Left cardiac atrium (tissue), 4 donors: ENCODE measurements at places on chromosomes 12 and 14.

- DNase-seq = no peak
These were observed 107.7 kb downstream of the UNC79 start for GRCh38 chr14:93538413-93538812.

- no peak for DNase-seq
These were observed 1.2 kb upstream of the CMTM5 start for GRCh38 chr14:23375527-23376251.

DNA sequence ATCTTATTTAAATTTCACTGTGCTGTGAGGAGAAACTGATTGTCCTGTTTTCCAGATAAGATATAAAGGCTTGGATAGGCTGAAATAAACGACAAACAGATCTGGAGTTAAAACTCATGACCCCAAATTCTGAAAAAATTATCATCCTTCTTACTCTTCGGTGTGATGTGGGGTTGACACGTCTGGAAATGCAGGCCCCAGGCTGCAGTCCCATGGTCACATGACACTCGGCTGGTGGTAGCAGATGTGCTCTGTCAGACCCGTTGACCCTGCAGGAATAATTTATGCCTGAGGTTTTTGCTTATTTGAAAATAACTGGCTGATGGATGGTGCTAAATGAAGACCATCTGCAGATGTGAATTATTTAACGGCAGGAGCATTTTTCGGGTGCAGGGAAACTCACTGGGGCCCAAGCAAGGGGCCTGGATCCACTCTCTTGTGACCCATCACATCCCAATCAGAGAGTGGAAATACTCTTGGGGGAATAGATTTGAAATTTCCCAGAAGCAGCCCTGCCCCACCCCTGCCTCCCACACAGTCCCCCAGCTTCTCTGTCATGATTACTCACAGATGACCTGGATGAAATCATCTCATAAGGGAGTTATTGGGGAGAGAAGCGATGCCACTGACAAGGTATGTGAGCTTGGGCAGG is 47.7 kb upstream of the CMKLR1 start:
- DNase-seq = no peak

- DNase-seq = no peak
These were observed 26.4 kb downstream of the TESPA1 start for GRCh38 chr12:54958048-54958658.

DNA sequence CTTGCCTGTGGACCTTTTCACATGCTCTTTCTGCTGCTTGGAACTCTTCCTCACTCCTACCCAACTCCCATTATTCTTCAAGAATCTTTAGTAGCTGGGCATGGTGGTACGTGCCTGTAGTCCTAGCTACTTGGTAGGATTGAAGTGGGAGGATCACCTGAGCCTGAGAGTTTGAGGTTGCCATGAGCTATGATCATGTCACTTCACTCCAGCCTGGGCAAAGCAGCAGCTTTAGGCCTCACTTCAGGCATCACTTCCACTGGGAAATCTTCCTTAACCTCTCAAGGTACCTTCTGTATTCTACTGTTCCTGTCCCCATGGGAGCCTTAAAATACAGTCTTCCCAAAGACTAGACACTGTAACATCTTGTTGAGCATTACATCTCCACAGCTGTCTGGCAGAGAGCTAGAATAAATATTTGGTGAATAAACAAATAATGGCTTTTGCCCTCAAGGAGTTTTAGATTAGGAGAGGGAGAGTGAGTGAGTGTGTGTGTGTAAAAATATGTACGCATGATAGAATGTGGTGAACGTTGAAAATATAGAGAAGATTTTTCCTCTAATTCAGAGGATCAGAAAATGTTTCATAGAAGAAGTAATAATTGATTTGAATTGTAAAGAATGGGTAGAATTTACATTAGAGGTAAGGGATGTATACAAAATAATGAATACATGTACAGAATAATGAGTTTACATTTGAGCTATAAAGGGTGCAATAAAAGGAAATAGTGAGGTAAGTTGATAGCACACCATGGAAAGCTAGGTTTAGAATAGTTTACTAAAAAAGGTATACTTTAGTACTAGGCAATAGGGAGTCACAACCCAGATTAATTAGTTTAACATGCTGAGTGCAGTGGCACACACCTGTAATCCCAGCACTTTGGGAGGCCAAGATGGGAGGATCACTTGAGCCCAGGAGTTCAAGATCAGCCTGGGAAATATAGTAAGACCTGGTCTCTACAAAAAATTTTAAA is 29.2 kb upstream of the BMAL2 start:
- DNase-seq = no peak

DNA sequence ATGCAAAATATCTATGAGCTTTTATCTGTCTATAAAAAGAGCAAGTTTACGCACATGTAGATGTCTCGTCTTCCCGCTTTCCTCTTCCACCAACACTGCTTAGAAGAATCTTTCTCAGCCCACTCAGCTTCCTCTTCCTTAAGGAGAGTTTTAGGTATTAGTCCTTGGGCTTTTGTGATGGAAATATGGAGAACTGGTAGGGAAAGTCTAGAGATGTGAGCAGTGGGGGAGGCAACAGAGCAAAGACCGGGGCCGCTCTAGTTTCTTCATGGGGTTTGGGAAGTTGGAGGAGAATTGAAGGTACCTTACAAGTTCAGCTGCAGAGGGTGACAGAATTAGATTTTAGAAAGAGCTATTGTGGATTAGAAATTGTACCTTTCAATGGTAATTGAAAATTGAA is 56.3 kb upstream of the CPNE8 start:
- no peak for DNase-seq

DNA sequence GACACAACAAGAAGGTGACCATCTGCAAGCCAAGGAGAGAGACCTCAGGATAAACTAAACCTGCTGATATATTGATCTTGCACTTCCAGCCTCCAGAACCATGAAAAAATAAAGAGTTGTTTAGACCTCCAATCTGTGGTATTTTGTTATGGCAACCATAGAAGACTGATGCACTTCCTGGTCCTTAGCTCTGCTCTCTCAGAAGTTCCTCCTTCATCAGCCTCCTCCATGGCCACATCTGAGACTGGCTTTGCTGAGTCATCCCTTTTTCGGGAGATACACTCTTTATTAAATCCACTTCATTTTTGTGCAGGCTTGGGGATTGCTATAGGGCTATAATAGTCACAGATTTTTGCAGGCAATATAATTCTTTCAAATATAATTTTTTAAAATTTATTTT is 89.6 kb upstream of the ATF7IP start:
- DNase-seq = no peak

- DNase-seq = no peak
These were observed 58.0 kb upstream of the TSPAN9 start for GRCh38 chr12:3019005-3019680.

DNA sequence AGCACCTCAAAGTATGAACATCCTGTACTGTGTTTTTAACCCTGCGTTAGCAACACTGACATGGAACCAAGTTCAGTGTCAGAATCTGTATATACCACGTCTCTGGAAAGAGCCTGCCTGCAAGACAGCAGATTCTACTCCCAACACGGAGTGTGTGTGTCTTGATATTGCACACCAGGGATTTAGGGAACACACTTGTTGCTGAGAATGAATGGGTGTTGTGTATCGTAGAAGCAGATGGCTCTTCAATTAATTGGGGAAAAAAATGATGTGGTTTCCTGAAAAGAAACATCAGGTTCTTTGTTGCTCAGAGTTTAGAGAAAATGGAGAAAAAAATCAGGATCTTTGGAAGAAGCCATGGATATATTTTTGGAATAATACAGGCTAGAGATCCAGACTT is 170.8 kb downstream of the EGLN3 start:
- DNase-seq = no peak

GRCh38 chr14:35351897-35352273 is 52.7 kb downstream of the NFKBIA start:
- DNase-seq = no peak

DNA sequence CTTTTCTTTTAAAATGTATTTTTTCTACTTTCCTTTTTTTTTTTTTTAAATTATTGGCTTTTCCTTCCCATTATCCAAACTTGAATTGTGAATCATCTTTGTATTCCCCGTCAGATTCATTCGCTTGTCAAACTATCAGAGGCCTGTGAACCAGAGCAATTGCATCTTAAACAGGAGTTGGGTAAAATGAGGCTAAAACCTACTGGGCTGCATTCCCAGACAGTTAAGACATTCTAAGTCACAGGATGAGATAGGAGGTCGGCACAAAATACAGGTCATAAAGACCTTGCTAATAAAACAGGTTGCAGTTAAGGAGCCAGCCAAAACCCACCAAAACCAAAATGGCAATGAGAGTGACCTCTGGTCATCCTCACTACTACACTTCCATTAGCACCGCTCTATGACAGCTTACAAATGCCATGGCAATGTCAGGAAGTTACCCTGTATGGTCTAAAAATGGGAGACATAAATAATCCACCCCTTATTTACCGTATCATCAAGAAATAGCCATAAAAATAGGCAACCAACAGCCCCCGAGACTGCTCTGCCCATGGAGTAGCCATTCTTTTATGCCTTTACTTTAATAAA is 19.9 kb downstream of the FUT8 start:
- DNase-seq = no peak

GRCh38 chr12:19633641-19634040 is 194.3 kb downstream of the AEBP2 start:
- DNase-seq = no peak

DNA sequence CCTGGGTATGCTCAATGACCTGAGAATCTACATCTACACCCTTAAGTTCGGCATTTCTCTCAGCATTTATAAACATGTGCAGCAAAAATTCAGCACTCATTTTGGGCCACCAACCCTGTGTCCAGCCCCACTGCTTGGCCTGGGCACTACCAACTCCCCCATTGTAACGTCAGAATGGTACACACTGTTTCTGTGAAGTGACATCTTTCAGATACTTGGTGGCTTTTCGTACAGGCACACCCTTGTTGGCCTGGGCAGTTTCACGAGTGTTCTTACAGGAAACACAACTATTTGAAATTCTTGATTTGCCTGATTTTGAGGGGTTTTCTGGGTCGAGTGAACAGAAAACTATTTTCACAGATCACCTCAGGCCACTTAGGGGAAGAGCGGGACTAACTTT is 46.0 kb downstream of the TSHR start:
- DNase-seq = no peak

- peak; percentile 34 for DNase-seq
These were observed 12.7 kb upstream of the GPATCH2L start for GRCh38 chr14:76138758-76139723.

GRCh38 chr12:5796171-5796958 is 148.7 kb downstream of the ANO2 start:
- DNase-seq = peak; percentile 46

DNA sequence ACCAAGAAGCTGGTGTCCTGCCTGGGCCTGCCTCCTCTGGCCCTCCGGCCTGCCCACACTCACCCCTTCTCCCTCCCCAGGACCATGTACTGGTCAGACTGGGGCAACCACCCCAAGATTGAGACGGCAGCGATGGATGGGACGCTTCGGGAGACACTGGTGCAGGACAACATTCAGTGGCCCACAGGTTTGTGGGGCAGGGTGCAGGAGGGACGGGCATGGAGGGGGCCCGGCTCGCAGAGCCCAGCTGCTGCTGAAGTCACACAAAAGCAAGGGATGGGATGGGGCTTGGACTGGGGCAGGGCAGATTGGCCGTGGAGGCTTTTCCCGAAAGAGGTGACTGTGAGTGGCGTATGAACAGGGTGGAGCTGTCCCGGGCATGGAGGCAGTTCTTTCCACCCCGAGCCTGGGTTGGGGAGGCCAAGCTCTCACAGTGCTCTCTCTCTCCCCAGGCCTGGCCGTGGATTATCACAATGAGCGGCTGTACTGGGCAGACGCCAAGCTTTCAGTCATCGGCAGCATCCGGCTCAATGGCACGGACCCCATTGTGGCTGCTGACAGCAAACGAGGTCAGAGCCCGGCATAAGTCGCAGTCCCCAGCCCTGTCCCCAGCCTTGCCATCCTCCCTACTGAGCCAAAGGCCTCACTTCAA is 7.8 kb upstream of the NXPH4 start:
- DNase-seq = peak; percentile 85

DNA sequence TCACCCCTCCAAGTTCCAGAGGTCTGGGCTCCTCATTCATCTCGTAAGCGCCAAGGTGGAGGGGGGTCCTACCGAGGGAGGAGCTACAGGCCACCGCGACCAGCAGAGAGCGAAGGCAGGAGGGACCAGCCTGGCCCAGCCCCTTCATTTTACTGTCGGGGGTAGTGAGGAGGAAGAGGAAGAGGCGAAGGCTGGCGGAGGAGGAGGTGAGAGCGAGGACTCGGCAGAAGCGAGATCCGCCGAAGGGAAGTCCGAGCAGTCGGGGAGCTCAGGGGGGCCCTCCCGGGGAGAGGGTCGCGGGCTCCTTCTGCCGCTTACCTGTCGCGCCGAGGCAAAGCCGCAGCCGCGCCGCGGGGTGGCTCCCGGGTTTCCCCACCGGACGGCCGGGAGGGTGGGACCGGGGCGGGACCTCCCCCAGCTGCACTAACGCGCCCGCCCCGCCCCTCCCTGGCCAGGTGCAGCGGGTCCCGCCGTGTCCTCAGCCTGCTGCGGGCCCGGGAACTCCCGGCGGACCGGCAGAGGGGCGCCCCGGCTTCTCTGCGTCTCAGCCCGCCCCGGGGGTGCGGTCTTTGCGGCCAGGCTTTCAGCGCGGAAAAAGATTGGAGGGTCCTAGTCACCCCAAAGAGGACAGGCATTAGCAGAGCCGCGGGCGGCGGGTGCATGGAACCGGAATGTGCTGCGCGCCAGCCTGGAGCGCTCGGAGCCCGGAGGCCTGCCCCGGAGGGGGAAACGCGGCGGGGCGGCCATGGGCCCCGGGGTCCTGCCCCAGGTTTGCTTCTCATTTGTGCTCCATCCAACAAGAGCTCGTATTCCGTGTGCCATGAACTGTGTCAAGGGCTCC is at the start of gene GALNT6:
TSS of gene GALNT6 (minus strand) at position 124 of the 841 bp plus-strand sequence. CDS start 11,625 bp downstream, outside the sequence.
- DNase-seq = peak; percentile 42

DNA sequence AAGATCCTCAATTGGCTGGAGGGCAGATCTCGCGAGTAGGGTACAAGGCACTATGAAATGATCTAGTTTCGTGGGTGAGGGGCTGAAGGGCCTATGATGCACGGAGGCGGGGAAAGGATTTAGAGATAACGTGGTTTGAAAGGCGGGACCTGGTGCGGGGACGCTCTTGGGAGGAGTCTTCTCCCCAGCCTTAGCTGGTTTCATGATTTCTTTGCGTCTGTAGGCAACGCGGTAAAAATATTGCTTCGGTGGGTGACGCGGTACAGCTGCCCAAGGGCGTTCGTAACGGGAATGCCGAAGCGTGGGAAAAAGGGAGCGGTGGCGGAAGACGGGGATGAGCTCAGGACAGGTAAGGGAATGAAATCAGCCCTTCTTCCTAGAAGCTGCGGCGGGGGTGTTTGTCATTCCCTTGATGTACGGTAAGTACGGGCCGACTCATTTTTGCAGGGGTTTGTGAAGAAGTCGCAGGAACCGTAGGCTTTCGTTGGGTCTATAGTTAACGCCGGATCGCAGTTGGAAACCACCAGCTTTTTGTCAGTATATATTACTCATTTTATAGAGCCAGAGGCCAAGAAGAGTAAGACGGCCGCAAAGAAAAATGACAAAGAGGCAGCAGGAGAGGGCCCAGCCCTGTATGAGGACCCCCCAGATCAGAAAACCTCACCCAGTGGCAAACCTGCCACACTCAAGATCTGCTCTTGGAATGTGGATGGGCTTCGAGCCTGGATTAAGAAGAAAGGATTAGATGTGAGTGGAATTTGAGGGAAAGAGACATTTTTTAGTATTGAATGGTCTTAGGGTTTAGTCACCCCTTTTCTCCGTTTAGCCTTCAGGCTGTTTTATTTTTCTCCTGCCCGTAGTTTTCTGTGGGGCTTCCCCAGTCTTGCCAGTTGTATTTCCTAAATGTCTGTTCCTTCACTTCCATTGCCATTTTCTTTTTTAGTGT is 602 bp downstream of the APEX1 start:
- DNase-seq = no peak
